ENCODE measurements at places on chromosomes 13 and 19. TPM values are rescaled to one million over a fixed set of nuclear protein-coding genes. Genes with fewer than 3 reads are reported as not detected.

Gene LYPD3
- total RNA-seq: 0.56 TPM

Gene KLF1
- not detected for total RNA-seq

Gene DAND5
- 0.44 TPM for total RNA-seq

Gene BST2
- 1.4 TPM for total RNA-seq

Gene CYP4F8
- total RNA-seq: not detected

Gene CLDN10
- total RNA-seq: 8.3 TPM

Gene ZNF566
- 15.7 TPM for total RNA-seq

Gene TRPM4
- 54.1 TPM for total RNA-seq

GRCh38 chr13:98921015-98921580 is 56.8 kb downstream of the DOCK9 start:
- no peak overlapping the region for H3K4me3 ChIP-seq
- no peak overlapping the region for H3K27ac ChIP-seq
- H3K4me1 ChIP-seq: peaks cover 16% of the 10 kb centered on the region
- H3K27me3 ChIP-seq: peaks cover 2% of the 10 kb centered on the region

- H3K27ac ChIP-seq: no peak overlapping the region
- H3K36me3 ChIP-seq: no peaks in the 10 kb centered on the region
- no peaks in the 10 kb centered on the region for H3K4me1 ChIP-seq
- no peak for DNase-seq
These were observed 6.9 kb downstream of the SUGP2 start for GRCh38 chr19:19026299-19026971.

GRCh38 chr13:97866346-97866745 is 87.1 kb upstream of the IPO5 start:
- H3K36me3 ChIP-seq: peaks cover 30% of the 10 kb centered on the region
- H3K27me3 ChIP-seq: peaks cover 7% of the 10 kb centered on the region
- H3K27ac ChIP-seq: no peak overlapping the region

DNA sequence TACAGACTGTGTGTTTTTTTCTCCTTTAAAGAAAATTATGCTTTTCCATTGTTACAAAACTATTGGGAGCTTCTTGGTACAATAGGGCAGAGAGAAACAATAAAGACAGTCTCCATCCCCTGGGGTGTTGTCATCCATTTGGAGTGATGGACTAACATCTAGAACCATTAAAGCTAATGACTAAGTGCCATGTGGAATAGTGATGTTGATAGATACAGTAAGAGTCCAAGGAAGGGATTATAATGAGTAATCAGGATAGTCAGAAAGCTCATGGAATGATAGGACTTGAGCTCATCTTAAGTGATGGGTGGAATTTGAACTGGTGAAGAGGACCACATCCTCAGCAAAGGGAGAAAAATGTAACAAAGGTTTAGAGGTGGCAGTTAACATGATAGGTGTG is 24.1 kb upstream of the FRY start:
- H3K36me3 ChIP-seq: no peaks in the 10 kb centered on the region
- H3K4me1 ChIP-seq: peaks cover 33% of the 10 kb centered on the region
- DNase-seq: no peak
- H3K27ac ChIP-seq: peak overlapping the region; percentile 77
- peak overlapping the region; percentile 55 for H3K4me3 ChIP-seq
- peaks cover 2% of the 10 kb centered on the region for H3K27me3 ChIP-seq

GRCh38 chr13:101408154-101408553 is 8.2 kb downstream of the NALCN start:
- H3K4me1 ChIP-seq: no peaks in the 10 kb centered on the region
- H3K27ac ChIP-seq: no peak overlapping the region
- DNase-seq: no peak
- peaks cover 4% of the 10 kb centered on the region for H3K27me3 ChIP-seq
- no peaks in the 10 kb centered on the region for H3K36me3 ChIP-seq

DNA sequence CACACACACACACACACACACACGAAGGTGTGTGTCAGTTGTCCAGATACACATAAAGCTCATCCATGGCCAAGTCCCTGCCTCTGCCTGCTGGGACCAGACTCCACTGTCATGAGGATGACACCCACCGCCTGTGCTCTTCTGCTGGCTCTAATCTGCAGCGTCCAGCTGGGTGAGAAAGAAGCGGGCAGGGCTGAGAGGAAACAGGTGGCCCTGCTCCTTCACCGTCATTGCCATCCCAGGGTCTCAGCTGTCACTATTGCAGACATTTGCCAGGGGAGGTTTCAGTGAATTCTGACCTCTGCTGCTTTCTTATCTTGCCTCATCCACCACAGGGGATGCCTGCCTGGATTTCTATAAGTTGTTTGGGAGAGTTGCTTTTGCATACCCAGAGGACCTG is 31.4 kb downstream of the SCGB2B2 start:
- H3K27ac ChIP-seq: peak overlapping the region; percentile 64
- DNase-seq: no peak
- H3K36me3 ChIP-seq: no peaks in the 10 kb centered on the region
- peaks cover 4% of the 10 kb centered on the region for H3K27me3 ChIP-seq
- peaks cover 11% of the 10 kb centered on the region for H3K4me1 ChIP-seq
- H3K4me3 ChIP-seq: no peak overlapping the region

DNA sequence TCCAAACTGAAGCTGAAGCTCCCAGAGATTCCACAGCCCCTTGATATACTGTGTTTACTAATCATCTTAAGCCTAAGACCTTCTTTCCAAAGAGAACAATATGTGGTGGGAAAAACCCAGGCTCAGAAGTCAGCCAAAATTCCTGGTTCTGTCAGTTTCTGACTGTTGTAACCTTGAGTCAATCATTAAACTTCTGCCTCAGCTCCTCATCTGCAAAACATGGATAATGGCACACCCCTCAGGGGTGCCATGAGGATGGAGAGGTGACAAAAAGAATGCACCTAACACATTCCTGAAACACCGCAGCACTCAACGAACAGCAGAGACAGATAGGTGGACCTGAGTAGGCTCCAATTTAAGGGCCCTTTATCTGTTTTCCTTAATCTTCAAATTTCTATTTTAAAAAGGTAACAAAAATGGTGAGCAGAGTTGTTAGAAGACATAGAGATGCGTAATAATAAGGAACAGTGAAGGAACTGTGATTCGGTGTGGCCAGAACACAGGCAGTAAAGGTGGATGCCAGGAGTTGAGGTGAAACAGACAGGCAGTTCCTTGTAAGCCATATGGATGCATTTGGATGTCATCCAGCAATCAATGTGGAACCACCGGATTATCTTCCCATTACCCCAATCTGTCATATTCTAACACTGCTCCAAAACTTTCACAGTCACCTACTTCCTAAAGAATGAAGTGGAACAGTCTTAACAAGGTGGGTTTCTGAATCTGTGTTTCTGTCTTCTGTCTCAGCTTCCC is 56.6 kb upstream of the DOCK9 start:
- no peak overlapping the region for H3K27ac ChIP-seq
- no peaks in the 10 kb centered on the region for H3K4me1 ChIP-seq
- no peak overlapping the region for H3K4me3 ChIP-seq
- no peak for DNase-seq
- peaks cover 2% of the 10 kb centered on the region for H3K27me3 ChIP-seq

GRCh38 chr19:2097203-2097885 is 629 bp downstream of the IZUMO4 start:
- DNase-seq: no peak
- peaks cover 6% of the 10 kb centered on the region for H3K4me1 ChIP-seq
- no peaks in the 10 kb centered on the region for H3K36me3 ChIP-seq
- peak overlapping the region; percentile 78 for H3K4me3 ChIP-seq
- H3K27me3 ChIP-seq: peaks cover 3% of the 10 kb centered on the region

DNA sequence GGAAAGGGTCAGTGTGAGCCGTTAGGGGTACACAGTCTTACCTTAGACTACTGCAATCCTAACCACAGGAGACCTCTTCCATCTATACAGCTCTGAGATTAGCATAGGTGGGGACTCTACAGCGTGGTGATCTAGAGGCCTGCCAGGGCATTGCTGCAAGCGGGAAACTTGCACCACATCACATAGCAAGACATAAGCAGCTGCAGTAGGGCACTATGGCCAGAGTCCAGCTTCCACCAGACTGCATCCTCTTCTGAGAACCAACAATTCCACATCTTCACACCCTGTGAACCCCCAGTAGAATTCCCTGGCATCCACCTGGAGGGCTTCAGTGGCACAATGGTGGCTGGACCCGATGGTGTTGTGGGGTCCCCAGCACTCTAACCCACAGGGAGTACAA is 1564.3 kb upstream of the PRR20A start:
- H3K4me1 ChIP-seq: peaks cover 3% of the 10 kb centered on the region
- H3K27me3 ChIP-seq: peaks cover 5% of the 10 kb centered on the region
- no peak overlapping the region for H3K4me3 ChIP-seq
- H3K27ac ChIP-seq: no peak overlapping the region
- DNase-seq: no peak

DNA sequence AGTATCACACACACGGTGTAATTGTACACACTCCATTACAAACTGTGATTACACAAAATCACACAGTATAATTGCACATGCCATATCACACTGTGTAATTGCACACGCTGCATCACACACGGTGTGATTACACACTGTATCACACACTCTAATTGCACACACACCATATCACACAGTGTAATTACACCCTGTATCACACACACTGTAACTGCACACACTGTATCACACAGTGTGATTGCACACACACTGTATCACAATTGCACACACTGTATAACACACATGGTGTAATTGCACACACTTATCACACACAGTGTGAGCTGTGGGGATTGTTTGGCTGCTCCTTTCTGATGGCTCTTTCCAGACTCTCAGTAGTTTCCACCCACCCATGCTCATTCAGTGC is 162.6 kb upstream of the SGCG start:
- peaks cover 12% of the 10 kb centered on the region for H3K4me1 ChIP-seq
- DNase-seq: no peak
- H3K27me3 ChIP-seq: peaks cover 10% of the 10 kb centered on the region
- no peak overlapping the region for H3K4me3 ChIP-seq

All from glutamatergic neuron (in vitro differentiated cells).